RCC 7860 (cell line): ENCODE measurements at places on chromosomes 7 and 10.
A peak's percentile ranks its signal among the peaks of the same experiment; 100 is the strongest.

- DNase-seq, result no peak
These were observed 21.4 kb downstream of the AUTS2 start for GRCh38 chr7:69619635-69620034.

DNA sequence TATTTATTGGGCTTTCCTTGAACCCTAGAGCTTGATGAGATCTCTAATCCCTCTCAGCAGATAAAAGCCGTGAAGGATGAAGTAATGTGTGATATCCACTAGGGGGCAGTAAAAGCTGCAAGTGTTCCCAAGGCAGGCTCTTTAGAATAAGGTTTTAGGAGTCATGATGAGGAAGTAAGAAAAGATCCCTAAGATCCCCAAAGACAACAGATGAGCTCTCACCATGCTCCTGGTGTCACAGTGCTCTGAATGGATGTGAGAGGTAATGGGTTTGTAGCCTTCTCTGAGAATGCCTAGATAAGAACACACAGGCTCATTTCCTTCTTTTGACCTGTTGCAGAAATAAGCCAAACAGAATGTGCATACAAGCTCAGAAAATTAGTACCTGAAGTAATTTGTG, 70.4 kb upstream of the ITPRID1 start:
- peak; percentile 65 for DNase-seq

DNA sequence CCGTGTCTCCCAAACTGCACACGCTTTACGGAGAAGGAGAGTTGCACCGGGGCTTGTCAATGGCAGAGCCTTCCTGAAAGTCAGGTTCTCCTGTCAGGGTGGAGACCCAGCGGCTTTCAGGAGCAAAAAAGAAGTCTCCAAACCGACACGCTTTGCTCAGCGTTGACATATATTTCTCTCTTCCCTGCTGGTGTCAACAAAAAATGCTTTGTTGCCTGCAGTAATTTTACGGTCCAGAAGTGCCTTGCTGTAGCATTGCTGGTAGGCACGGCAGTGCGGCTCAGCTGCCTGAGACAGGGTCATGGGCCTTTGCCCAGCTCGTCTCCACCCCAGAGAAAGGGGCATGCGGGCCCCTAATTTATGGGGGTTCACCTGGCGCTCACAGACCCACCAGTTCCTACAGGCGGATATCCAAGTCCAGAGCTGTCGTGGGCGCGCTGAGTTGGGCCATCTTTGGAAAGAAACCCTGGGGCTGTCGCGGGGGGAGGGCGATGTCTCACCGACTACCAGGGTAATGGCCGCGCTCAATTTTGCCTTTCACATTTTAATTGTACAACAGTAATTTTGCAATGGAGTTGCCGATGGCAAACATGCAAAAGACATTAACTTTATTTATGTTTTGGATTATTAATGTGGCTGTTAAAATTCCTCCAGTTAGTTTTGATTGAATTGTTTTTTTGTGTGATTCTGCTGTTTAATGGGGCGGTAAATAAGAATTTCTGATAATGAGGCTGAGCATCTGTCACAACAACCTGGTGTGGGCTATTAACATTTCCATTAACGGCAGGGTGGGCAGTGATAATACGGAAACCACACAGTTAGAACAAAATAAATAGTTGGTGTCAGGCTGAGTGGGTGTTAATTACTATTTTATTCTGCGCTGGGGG, 478.2 kb upstream of the FOXK1 start:
- no peak for DNase-seq

- peak; percentile 53 for DNase-seq
These were observed 68.0 kb downstream of the LANCL2 start for GRCh38 chr7:55432939-55433784.

DNA sequence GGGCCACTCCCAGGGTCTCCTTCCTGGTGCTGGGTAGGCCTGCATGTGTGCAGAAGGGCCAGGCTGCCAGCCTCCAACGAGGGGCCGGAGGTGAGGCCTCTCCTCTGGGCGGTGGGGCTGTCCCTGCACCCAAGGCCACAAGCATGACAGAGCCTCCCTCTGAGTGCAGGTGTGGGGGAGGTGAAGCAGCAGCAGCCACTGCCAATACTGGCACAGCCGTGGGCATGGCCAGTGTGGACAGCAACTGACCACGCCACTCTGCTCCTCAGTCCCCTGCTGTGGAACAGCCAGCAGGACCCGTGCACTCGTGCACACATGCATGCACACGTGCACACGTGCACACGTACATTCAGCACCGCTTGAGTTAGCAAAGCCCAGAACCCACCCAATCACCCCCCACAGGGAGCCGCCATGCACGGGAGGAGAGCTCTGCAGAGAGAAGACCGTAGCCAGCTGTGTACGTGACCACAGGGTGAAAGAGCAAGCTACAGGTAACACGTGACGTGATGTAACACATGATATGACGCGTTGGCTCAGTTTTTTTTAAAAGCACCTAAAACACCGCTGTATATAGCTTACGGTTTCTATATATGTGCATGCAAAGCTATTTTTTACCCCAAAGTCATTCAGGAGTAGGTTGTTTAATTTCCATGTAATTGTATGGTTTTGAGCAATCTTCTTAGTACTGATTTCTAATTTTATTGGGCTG, 23.1 kb downstream of the PAPOLB start:
- no peak for DNase-seq

DNA sequence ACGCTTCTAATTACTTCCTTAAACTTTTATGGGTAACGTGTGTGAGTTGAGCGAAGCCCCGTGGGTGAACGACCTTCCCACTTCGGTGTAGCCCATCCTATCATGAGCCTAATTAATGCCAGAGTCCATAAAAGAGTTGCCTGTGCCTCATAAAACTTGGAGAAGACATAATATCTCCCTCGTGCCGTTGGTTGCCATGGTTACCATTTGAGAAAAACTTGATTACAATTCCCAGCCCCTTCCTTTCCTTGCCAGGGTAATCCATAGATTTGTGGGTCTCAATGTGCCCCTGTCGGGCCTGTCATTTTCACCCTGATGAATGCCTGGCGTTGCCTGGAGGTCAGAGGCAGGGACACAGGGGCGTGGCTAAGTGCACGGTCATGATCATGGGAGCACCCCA, 127.1 kb downstream of the GLRX3 start:
- no peak for DNase-seq
